M059J (cell line): ENCODE measurements at places on chromosomes 16 and 17.

GRCh38 chr16:49012961-49013726 lies 268.5 kb downstream of the CBLN1 start:
- peak; percentile 47 for DNase-seq

- peak; percentile 18 for DNase-seq
These were observed 863 bp upstream of the UTS2R start for GRCh38 chr17:82370471-82371332.

GRCh38 chr16:78705694-78706093 lies 606.2 kb downstream of the WWOX start:
- no peak for DNase-seq

- DNase-seq: no peak
These were observed 244.3 kb upstream of the CDH8 start for GRCh38 chr16:62280506-62280905.

DNA sequence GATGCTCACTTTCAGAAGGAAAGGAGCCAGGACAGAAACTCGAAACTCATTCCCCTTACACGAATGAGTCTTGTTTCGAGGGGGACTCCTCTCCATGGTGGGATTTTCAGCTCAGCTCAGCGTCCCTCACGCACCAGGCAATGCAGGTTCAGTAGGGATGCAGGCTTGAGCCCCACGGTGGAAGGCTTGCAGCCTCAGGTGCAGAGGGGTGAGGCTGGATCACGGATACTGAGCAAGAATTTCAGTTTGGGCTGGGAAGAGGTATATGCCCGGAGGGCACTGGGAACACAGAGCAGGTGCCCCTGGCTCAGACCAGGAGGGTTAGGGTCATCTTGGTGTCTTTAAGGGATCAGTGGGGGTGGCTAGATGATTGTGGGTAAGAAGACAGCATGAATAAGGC lies 344.9 kb upstream of the TNRC6C start:
- no peak for DNase-seq

DNA sequence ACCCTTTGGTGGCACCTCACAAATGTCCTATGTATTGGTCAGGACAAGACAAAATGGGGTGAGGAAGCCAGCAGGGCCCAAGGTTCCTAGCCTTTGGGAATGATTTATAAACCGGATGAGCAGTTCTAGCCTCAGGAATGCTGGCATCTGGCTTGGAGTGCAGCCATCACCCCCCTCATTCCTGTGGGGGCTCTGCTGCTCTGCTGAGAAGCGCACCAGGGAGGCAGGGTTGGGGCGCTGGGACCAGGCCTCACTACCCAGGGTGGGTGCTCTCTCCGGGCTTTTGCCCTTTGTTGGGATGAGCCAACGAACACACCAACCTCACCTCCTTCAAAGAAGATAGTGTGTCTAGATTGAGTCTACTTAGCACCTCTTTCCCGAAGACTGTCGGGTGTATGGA lies 39.2 kb downstream of the TMEM11 start:
- DNase-seq: no peak

DNA sequence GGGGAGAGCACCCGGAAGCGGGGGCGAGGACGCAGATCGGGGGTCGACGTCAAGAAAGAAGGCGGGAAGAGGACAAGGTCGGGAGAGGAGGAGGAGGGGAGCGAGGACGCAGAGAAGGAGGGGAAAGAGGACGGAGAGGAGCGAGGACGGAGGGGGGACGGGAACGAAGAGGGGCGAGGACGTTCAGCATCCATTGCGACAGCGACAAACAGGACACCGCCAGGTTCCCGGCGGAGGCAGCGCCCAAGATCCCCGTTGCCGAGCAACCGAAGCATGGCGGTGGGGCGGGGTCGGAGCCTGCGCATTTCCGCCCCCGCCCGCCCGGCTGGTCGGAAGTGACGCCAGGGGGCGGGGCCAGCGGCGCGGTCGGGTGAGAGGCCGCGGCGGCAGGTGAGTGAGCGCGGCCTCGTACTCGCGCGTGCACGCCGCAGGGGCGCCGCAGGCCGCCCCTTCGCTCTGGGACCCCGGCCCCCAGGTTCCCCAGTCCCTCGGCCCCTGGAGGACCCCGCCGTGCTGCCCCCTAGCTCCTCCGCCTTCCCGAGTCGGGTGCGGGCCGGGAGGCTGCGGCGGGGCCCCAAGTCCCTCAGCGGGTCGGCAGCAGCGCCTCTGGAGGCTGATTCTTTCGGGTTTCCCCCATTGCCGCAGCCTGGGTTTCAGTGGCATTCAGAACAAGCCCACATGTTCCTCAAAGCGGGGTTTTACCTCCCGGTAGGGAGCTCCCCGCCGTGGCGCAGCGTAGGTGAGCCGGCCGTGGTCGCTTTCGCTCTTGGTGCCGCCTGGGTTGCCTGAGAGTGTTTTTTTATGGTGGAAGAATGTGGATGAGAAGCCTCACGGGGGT lies at the start of gene FAM234A:
Gene FAM234A (plus strand): TSS at position 354 of the 838 bp plus-strand sequence. CDS start 19,593 bp downstream, outside the sequence.
- peak; percentile 92 for DNase-seq

DNA sequence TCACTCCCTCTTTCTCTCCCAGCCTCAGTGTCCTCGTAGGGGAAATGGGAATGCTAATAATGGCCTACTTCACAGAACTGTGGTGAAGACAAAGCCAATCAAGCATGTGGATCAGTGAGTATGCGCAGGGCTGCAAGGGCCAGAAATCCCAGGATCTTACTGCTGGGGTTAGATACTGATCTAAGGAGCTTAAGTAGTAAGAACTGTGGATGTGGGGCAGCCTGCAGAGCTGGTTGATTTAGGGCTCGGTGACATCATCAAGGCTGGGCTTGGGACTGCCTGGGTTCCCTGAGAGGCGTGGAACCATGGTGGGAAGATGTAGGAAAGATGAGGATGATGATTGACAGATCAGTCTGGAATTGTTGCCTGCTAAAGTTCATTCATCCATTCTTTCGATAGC lies 25.6 kb downstream of the GOSR2 start:
- no peak for DNase-seq

GRCh38 chr16:51416926-51417325 lies 265.9 kb upstream of the SALL1 start:
- no peak for DNase-seq

- no peak for DNase-seq
These were observed 9.1 kb upstream of the PSMC3IP start for GRCh38 chr17:42586514-42587230.

- DNase-seq: peak; percentile 40
These were observed 5.4 kb downstream of the MYO1C start for GRCh38 chr17:1486802-1487695.

DNA sequence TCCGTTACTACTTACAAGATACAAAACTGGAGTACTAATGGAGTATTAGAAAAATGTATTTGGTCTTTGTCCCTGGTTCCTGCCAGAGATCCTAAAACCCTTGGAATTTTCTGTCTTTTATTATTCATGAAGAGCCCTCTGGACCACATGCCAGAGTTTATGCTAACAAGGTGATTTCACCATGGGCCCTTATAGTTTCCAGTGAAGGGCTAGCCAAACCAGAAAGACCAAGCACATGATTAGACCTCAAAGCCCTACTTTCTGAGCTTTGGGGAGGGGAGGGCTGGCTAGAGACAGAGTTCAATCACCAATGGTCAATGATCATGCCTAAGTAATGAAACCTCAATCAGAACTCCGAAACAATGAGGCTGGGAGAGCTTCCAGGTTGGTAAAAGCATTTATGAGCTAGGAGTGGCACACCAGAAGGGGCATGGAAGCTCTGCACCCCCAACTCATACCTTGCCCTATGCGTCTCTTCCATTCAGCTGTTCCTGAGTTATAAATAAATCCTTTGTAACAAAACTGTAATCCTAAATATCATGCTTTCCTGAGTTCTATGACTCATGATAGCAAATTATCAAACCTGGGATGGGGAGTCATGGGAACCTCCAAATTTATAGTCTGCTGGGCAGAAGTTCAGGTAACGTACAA lies 10.4 kb downstream of the DCUN1D3 start:
- no peak for DNase-seq

GRCh38 chr16:51402785-51403184 lies 251.7 kb upstream of the SALL1 start:
- no peak for DNase-seq

DNA sequence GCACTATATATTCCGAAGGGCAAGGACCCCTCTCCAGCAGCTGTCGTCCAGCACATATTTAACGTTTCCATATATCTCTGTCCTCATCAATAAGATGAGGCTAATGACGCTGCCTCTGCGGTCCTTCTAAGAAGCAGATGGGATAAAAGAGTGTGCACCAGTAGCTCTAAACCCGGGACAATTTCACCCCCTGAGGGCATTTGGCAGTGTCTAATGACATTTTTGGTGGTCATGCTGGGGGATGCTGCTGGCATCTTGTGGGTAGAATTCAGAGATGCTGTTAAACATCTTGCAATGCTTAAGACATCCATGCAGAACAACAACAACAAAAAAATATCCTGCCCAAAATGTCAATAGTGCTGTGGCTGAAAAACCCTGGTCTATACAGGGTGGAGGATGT lies 372.9 kb downstream of the CDH13 start:
- peak; percentile 70 for DNase-seq

DNA sequence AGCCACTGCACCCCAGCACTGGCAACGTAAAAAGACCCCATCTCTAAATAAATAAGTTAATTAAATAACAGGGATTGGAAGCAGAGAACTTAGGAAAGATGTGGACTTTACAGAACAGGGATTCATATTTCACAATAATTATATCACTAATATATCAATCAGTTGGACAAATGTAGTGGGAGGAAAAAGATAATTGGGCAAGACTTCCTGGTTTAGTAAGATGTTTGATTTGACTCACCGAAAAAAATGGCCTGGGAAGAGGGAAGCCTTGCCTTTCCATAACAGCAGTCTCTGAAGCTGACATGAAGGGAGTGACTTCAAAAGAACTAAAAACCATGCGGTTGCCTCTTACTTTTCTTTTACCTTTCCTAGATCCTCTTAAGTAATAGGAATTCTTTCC lies 15.2 kb upstream of the C17orf78 start:
- DNase-seq: no peak

GRCh38 chr16:82031116-82032084 lies 3.7 kb upstream of the HSD17B2 start:
- DNase-seq: peak; percentile 82

GRCh38 chr17:10290041-10290440 lies 82.8 kb downstream of the MYH13 start:
- no peak for DNase-seq

- DNase-seq: peak; percentile 57
These were observed 400.9 kb upstream of the CDH5 start for GRCh38 chr16:65965628-65966027.

DNA sequence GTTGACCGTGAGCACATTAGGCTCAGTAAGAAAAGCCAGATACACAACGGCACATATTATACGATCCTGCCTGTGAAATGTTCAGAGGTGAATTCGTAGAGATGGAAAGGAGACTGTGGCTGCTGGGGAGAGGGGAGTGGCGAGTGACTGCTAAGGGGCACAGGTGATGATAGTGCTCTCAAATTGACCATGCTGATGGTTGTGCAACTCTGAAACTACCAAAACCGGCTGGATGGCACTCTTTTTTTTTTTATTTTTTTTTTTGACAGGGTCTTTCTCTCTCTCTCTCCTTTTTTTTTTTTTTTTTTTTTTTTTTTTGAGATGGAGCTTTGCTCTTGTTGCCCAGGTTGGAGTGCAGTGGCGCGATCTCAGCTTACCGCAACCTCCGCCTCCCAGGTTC lies 8.1 kb upstream of the SEC14L5 start:
- no peak for DNase-seq

DNA sequence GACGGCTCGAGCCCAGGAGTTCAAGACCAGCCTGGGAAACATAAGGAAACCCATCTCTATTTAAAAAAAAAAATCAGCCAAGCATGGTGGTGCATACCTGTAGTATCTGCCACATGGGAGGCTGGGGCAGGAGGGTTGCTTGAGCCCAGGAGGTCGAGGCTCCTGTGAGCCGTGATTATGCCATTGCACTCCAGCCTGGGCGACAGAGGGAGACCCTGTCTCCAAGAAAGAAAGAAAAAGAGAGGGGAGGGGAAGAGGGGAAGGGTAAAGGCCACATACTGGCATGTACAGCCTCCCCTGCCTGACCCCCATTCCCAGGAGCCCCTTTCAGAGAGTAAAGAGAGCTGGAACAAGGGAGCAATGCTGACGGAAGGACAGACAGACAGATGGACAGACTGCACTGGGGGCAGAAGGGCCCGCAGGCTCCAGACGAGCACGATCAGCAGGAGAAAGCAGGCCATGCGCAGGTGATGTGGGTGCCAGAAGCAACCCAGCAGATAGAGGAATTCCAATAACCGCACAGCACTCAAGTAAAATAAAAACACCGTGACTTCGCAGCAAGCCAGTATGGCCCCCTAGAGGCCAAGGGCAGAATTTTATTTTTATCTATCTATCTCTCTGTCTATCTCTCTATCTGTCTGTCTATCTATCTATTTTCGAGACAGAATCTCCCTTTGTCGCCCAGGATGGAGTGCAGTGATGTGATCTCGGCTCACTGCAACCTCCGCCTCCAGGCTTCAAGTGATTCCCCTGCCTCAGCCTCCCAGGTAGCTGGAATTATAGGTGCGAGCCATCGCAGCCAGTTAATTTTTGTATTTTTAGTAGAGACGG lies 27.1 kb upstream of the SNN start:
- DNase-seq: peak; percentile 82
